ENCODE measurements at places on chromosomes 1 and 21.

GRCh38 chr1:35580949-35581388 is 7.9 kb downstream of the TFAP2E start:
- no peak for DNase-seq
- no peaks in the 10 kb centered on the region for H3K27me3 ChIP-seq
- H3K4me3 ChIP-seq: no peak overlapping the region
- no peak overlapping the region for H3K27ac ChIP-seq

DNA sequence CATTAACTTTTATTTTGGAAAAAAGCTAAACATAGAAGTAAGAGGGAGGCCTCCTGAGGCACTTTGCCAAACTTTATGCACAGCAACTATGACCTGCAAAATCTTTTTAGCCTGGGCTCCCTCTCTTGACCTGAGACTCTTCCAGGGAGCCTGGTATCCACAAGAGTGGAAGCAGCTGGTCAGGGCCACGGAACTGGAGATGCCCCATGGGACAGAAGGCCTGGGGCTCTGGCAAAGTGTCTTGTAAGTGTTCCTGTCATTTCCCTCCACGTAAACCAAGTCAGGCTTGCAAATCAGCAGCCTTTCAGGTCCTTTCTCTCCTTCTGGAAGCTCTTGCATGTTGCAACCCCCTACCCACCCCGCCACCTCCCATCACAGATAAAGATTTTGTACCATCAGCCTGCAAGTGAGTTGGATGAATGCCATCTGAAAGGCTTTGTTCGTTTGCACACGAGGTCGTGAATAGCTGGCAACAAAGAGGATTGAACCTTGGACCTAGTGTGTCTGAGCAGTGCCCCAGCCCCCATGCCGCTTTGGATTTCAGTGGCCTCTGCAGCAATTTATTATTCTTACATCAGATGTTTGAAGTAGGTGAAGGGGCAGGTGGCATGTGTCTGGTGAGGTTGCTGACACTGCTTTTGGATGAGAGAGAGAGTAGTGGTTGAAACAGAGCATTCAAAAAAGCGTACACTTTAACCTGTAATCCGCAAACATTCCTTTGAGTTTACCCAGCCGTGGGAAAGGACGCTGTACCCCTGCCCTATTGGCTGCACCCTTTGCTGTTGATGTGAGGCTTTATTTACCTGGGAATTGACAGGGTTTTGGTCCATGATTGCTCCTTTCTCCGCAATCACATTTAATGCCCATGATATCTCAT is 91.6 kb downstream of the GALNT2 start:
- no peaks in the 10 kb centered on the region for H3K27me3 ChIP-seq
- H3K36me3 ChIP-seq: no peaks in the 10 kb centered on the region
- no peak overlapping the region for H3K27ac ChIP-seq
- H3K4me1 ChIP-seq: no peaks in the 10 kb centered on the region
- no peak for DNase-seq
- H3K4me3 ChIP-seq: no peak overlapping the region

- H3K27ac ChIP-seq: no peak overlapping the region
- H3K36me3 ChIP-seq: no peaks in the 10 kb centered on the region
- no peaks in the 10 kb centered on the region for H3K4me1 ChIP-seq
- H3K4me3 ChIP-seq: no peak overlapping the region
- no peaks in the 10 kb centered on the region for H3K27me3 ChIP-seq
These were observed 18.3 kb upstream of the MPL start for GRCh38 chr1:43319288-43319687.

GRCh38 chr1:181159451-181160140 is 71.1 kb downstream of the IER5 start:
- H3K27ac ChIP-seq: peak overlapping the region; percentile 62
- H3K27me3 ChIP-seq: no peaks in the 10 kb centered on the region
- peak overlapping the region; percentile 2 for H3K4me3 ChIP-seq
- H3K4me1 ChIP-seq: peaks cover 18% of the 10 kb centered on the region
- no peaks in the 10 kb centered on the region for H3K36me3 ChIP-seq
- DNase-seq: peak; percentile 63

DNA sequence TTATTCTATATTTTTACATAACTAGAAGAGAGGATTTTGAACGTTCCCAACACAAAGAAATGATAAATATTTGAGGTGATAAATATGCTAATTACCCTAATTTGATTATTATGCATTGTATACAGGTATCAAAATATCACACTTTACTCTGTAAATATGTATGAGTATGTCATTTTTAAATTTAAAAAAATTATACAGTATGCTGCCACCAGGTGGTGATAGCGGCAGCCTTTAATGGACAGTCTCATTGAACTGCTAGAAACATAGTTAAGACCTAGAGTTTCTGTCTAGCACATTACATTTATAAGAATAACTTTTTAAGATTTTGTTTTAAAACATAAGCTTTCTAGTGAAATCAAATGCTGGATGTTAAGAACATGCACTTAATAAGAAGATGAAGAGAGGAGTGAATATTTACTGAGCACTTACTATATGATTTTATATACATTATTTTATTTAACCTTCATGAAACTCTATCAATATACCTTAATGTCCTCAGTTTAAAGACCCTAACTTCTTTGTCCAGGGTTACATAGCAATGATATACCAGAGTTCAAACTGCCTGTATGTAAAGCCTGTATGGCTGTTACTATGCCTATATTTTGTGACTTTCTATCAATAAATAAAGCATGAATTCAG is 207.1 kb downstream of the NUF2 start:
- no peaks in the 10 kb centered on the region for H3K36me3 ChIP-seq
- no peak overlapping the region for H3K4me3 ChIP-seq
- H3K27ac ChIP-seq: no peak overlapping the region
- H3K27me3 ChIP-seq: no peaks in the 10 kb centered on the region
- no peaks in the 10 kb centered on the region for H3K4me1 ChIP-seq

All from T-cell (primary cell).